GM13976 (cell line): ENCODE measurements at places on chromosomes 2 and 18.
A peak's percentile ranks its signal among the peaks of the same experiment; 100 is the strongest.

DNA sequence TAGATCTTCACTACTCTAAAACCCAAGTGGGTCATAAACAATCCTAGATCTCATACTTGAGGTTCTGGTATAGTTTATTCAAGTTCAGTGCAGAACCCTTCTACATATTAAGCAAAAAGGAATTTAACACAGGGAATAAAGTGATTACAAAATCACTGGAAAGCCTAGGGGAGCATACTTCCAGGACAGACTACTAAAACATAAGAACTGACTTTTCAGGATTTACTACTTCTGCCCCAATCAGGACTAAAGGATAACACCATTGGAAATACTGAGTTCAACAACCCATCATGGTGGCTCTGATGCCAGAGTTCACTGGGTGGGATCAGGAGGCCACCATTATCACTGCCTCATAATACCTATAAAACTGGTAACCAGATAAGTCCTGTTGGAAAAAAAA is 123.6 kb downstream of the DNAH7 start:
- no peak for DNase-seq

DNA sequence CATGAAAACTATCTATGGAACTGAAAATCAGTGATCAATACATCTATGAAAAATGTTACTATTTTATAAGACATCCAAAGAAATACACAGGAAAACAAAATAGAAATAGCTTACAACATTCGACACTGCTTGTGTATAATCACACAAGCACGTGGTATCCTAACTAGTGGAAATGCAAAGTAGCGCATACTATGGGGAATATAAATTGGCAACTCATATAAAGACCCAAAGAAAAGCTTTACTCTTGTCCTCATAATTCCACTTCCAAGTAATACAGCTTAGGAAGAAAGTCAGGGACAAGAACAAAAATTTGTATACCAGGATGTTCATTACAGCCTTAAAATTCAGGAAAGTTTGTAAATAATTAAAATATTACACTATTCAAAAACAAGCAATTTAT is 384.6 kb downstream of the NRXN1 start:
- DNase-seq: no peak

DNA sequence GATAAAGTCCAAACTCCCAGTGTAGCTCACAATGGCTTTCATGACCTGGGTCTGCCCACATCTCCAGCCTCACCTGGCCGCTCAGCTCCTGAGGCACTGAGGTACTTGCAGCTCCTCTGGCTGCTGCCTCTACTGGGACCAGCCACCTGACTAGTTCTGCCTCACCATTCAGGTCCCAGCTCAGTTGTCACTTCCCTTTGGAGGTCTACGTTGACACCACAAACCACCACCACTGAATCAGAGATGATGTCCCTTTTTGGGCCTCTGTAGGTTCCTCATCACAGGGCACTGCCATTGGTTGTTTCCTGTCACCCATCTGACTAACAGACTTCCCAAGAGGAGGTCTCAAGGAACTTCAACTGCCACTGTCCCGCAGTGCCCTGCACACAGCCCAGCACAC is 21.2 kb downstream of the SPP2 start:
- DNase-seq: no peak

DNA sequence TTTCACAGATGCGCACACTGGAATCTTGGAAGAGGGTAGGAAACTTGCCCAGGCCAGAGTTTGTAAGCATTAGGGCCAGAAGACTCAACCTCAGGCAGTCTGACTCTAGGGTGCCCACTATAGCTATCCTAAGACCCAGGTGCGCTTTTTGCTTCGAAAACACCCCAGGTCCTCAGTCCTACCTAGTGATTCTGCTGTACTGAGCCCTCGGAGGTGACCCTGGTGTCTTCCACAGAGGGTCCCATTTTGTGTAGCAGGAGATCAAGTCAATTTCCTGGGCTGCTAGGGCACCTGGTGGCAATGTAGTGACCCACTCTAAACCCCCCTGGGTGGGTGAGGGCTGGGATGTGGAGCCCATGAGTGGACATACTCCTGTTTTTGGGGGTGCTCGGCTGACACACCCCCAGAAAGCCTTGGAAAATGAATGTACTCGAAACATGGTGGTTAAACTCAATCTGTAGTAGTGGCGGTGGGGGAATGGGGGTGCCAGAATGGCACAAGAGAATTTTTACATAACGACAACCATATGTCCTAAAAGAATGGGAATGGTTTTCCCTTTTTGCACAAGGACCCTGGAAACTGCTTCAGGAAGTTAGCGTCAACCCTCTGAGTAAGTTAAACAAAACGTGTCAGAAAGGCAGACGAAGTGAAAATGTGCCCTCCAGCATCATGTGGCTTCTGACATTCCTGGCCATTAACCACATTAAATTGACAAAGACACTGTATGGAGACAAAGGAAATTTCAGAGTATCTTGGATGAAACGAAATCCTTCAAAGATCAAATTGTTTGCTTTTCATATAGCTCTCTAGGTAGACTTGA is 218.0 kb upstream of the COPS8 start:
- no peak for DNase-seq

- DNase-seq: no peak
Observed at GRCh38 chr2:177355874-177356273, 36.7 kb upstream of the AGPS start.

GRCh38 chr2:229997565-229997964 is 71.2 kb downstream of the SLC16A14 start:
- no peak for DNase-seq

DNA sequence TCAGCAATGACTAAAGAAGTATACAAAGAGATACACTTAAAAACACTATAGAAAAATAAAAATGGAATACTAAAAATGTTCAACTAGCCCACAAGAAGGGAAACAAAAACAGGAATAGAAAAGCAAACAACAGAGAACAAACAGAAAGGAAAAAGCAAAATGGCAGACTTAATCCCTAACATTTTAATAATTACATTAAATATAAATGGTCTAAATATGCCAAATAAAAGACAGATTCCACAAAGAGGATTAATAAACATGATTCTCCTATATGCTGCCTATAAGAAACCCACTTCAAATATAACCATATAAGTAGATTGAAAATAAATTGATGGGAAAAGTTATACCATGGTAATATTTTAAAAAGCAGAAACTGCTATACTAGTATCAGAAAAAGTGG is 83.5 kb upstream of the GPR45 start:
- no peak for DNase-seq

DNA sequence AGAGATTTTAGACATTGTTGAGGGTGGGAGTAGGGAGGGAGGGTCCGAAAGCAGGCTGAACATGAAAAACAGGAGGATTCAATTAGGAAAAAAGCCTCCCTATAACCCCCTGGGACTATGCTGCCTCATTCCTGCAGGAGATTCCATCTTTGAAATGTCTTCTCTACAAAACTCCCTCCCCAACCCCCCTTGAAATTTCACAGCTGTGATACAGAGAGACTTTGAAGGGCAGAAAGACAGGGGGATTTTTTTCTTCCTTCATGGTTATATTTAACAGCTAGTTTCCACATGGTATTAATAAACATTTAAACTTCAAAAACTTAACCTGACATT is 57.6 kb downstream of the TRIB2 start:
- DNase-seq: no peak

GRCh38 chr2:232652505-232652851 is 19.1 kb downstream of the EFHD1 start:
- DNase-seq: no peak

DNA sequence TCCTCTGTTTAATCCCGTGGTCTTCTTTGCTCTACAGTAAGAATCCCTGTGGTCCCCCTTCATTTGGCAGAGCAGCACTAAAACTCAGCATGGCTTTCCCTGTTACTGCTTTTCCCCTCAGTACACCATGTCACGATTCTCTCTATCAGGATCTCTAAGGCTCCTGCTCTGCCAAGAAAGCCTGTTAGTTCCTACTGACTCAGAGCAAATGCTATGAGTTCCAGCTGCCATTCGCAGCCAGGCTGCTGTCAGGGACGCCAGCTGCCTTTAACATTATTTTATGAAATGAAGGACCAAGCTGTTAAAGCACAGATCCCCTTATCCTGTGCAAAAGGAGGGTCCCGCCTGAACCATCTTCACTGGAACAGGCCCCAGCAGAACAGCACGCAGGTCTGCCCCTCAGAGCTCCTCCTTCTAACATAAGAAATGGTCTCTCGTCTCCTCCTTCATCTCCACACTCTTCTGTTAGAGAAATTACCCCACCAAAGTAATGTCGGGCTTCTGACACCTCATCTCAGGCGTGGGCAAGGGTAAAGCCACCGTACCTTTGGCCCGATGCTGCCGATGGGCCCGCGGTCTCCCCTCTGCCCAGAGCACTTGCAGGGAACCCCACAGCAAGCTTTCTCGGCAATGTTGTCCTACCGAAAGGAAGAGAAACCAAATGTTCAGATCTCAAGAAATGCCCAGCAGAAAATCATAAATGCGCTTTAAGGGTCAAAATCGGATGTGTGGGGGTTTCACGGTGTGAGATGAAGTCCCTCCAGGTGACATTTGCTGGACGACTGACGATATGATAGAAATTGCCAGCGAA is 52.6 kb downstream of the COL6A3 start:
- DNase-seq: no peak

DNA sequence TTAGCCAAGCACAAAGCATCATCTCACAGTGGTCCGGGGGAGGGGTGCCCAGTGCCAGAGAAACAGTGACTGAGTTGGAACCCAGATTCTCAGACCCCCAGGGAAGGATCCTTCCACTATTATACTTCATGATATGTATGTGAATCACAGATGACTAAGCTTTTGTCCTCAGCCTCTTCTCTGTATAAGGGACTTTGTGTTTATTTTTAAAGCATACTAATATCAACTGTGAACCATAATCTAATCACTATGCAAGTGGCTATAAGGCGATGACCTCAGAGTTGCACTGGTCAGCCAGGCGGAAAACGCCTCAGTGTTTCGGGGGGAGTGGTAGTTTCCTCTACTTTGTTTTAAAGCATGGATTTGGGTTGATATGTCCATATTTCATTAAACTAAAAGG is 160.4 kb upstream of the TMEM200C start:
- no peak for DNase-seq

DNA sequence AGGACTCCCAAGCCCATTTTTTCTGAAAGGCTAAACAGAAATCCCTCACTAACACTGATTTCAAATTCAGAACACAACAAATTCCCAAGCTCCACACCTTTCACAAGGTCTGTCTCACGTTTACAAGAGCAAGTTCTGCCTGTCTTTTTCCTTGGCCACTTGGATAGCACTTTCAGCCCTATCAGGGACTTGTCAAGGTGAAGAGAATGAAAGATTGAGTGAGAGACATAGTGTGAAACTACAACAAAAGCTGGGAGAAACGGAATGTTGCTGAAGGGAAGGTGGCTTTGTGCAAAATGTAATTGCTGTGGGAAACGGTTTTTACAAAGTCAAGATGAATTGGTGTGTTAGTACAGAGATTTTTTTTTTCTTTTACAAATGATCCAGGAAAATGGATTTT is 89.4 kb upstream of the GATA6 start:
- DNase-seq: no peak

DNA sequence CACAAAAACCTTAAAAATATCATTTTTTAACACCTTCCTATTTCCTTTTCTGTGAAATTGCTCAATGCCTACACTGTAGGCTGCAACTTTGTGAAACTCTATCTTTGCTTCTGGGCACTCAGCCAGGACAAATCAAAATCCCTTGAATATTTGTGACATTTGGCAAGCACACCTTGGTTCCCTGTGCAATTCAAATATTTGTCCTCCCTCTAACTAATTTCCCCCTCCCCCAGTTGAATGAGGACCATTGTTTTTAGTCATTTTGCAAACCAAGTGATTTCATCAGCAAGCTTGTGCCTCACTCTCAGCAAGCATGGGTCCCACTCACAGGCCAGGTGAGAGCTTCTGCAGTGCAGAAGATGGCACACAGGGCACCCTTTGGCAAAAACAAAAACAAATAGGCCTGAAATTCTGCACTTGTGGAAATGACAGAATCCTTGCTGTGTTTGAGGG is 541.5 kb downstream of the CNTNAP5 start:
- no peak for DNase-seq

DNA sequence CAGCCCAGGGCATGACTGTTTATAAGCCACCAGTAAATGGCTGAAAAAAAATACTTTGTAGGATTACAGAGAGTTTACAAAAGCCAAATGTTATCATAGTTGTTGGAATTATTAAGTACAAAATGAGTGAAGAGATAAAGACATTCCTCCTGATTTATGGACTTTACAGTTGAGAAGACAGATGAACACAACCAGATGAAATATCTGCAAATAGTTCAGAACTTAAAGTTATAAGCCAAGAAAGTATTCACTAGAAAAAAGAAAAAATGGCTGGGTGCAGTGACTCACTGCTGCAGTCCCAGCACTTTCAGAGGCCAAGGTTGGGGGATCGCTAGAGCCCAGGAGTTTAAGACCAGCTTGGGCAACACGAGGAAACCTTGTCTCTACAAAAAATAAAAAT is 11.2 kb downstream of the PMAIP1 start:
- DNase-seq: no peak

DNA sequence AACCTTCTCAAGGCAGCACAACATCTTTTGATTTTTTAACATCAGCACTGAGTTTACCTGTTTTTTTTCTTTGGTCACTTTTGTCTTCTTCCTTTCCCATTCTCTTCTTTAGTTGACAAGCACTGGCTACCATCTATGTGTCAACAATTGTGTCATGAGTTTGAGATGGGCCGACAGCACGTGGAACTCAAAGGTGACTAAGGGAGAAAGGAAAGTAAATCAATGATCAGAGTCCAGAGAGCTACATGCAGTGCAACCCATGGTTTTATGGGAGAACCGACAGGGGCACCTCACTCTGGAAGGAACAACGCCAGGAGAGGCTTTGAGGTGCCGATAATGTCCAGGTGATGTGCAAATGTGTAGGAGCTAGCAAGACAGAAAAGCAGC is 755.5 kb downstream of the RNF144A start:
- no peak for DNase-seq

- DNase-seq: no peak
Observed at GRCh38 chr2:195683174-195683573, 26.1 kb downstream of the SLC39A10 start.

- DNase-seq: no peak
Observed at GRCh38 chr2:41947701-41948396, 100.0 kb upstream of the PKDCC start.

- DNase-seq: no peak
Observed at GRCh38 chr2:127388423-127389164, 819 bp upstream of the MAP3K2 start.

GRCh38 chr2:161166538-161167409 is 6.5 kb downstream of the TANK start:
- peak; percentile 50 for DNase-seq

DNA sequence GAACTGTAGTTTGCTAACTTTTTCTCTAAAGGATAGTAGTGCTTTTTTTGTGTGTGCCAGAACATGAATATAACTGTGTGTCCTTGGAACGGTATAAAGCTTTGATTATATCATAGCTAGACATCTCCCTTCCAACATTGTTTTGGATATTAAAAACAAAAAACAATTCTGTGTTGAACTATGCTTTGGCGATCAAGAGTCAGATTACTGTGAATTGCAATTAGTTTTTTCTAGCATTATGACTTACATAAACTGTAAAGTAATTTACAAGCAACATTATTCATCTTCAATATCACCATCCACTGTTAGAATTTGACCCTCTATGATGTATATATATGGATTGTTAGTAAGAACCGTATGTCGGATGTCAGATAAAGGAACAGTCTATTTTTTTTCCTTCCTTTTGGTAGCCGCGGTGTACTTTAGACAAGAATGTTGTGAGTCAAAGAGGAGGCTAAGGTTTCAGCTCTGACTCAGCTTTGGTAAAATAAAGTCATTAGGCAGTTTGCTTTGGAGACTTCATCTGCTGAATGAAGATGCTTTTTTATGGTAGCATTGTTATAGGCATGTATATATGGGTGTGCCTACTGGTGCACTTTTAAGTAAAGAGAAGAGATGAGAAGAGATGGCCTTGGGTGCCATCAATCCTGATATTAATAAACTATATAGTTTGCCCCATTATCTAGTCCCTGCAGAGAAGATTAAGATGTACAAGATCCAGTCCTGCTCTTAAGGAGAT is 76.4 kb downstream of the LTBP1 start:
- no peak for DNase-seq
